ENCODE measurements at places on chromosomes 2 and 18. TPM values are rescaled to one million over a fixed set of nuclear protein-coding genes. Genes with fewer than 3 reads are reported as not detected.
A peak's percentile ranks its signal among the peaks of the same experiment; 100 is the strongest.

The MYOM1 gene
- 0.17 TPM for total RNA-seq

The FBXO36 gene
- total RNA-seq: 3.4 TPM

The IL36A gene
- total RNA-seq: not detected

The APLF gene
- total RNA-seq: 3.7 TPM

- DNase-seq: peak; percentile 45
Observed at GRCh38 chr2:144519934-144520731, at the start of gene ZEB2. Gene ZEB2, minus strand, starts transcription at chr2:144520119. Its CDS starts 2,769 bp downstream, at chr2:144517350.

DNA sequence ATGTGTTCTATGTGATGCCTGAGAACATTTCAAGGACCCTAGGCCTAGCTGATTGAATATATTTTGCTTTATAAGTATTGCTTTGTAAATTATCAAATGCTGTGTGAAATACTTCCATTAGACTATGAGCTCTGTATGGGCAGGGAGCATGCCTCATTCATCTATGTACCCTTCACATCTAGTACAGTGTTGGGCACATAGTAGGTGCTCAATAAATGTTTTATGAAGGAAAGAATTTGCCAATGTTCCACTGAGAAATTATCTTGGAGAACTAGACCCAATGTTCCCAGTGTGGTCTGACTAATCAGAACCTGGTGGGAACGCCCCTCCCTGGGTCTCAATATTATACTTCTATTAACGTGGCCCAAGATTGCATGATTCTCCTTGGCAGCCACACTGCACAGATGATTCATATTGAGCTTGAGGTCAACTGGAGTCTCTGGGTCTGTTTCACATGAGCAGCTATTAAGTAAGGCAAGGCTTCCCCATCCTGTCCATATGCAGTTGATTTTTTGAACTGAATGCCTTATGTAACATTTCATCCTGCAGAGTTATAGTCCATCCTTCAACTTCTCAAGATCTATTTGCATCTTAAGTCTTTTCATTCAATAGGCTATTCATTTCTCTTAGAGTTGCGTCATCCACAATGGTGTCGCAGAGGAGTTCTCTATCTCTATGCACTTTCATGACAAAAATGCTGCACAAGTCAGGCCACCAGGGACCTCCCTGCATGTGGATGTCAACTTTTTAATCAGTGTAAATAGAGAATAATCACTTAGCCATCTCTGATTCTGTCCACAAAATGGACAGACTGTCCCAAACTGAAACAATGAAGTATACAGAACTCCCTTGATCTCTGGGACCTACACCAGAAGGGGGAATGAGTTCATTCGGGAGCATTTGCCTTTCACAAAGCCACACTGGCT, 257.6 kb downstream of the CYP26B1 start:
- DNase-seq: no peak

GRCh38 chr2:202491514-202491913, 115.4 kb downstream of the BMPR2 start:
- no peak for DNase-seq

GRCh38 chr18:40326985-40327384, 1628.0 kb upstream of the PIK3C3 start:
- no peak for DNase-seq

Data from H9 (cell line).